ENCODE measurements at places on chromosomes 2 and 18.

DNA sequence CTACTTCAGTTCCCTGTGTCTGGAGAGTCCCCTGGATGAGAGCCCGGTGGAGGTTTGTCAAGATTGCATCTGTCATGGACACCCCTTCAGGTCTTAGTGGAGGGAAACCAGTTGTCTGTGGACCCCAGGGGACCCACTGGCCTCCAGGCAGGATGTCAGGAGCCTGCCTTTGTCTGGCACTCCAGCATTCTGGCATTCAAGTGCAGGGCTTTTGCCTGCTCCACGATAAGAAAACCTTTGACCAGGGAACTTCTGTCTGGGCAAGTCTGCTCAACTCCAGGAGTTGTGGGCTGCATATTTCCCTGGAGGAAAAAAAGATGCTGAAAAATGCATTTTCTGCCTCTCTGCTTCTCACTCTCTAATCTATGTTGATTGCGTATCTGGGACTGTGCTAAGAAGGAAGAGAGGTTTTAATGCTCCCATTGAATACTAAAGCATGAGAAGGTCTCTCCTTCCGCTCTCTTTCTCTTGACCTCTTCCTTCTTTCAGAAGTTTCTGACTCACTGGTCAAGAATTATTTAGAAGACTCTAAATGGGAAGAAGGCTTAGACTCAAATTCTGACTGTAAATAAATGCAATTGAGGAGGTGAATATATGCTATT lies 104.5 kb downstream of the MMADHC start:
- no peak for DNase-seq

DNA sequence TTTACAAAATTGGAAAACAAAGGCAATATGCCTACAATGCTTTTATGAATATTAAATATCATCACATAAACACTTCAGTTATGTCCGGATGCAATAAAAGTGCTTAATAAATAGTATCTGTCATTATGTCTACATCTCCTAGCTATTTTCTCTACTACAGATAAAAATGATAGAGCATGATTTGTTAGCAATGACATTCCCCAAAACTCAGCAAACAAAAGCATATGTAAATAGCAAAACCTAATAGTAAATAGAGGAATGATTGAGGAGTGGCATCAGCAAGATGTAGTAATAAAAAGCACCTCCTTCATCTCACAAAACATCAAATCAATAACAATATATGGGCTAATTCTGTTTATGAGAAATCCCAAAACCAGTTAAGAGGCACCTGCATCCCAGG lies 46.5 kb upstream of the COL5A2 start:
- DNase-seq, result no peak

DNA sequence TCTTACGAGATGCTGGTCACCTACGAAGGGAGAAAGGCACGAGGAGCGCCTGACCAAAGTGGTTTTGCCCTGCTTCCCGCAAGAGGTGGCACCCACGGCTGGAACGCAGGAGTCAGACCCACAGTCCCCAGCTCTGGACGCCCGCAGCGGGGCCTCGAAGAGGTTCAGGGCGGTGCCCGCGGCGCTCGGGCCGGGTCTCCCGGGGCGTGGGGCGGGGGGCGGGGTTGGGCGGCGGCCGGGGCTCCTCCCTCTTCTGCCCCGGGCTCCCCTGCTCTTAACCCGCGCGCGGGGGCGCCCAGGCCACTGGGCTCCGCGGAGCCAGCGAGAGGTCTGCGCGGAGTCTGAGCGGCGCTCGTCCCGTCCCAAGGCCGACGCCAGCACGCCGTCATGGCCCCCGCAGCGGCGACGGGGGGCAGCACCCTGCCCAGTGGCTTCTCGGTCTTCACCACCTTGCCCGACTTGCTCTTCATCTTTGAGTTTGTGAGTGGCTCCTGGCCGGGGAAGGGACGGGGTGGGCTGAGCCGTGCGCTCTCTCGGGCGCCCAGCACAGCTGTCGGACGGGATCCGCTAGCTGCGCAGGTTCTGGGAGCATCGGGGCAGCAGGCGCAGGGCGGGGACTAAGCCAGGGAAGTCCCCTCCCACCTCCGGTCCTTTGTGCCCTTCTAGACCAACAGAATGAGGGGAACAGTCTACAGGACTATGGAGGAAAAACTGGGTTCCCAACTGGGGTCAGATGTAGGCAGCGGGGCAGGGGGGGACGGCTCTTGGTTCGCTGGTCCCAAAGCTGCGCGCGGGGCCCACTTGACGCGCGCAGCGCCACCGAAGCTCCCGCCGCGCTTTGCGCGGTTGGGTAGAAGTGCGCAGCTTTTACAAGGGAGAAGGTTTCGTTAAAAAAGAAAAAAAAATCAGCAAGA lies at the start of gene MAL:
TSS of gene MAL (plus strand) at position 303 of the 914 bp plus-strand sequence. CDS start at position 388, 85 bp downstream.
- DNase-seq, result peak; percentile 72

GRCh38 chr18:55248495-55248894 lies 289.2 kb upstream of the CCDC68 start:
- no peak for DNase-seq

DNA sequence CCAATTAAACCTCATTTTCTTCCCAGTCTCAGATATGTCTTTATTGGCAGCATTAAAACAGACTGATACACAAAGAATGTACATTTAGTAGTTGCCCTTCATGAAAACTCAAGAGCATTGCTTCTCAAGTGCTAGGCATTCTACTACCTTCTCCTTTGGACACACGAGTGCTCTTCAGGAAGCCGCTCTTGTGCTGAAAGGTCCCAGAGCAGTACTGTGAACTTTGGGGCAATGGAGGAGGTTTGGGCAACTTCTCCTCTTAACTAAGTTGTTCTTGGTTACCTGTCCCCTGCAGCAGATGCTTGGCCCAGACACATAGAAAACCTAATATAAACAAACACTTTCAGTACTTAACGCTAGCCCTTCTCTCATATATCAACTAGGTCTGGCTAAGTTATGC lies 362.8 kb downstream of the DPP10 start:
- no peak for DNase-seq

DNA sequence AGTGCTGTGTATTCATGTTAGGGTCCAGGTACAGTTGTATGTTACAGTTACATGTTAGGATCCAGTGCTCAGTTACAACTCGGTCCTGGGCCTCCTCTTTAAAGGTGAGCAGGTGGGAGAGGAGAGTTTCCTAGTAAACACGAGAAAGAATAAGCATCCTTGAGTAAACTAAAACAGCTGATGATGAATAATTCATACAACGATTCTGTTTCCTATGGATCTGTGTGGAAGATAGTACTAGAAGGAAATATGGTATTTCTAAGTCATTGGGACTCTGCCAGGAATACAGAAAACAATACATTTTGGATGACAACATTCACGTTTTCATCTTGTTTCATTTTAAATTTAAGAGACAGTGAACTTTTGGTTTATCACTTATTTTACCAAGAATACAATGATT lies 29.5 kb downstream of the SNTG2 start:
- DNase-seq, result no peak

- no peak for DNase-seq
Measured at GRCh38 chr2:158102446-158102845, 770 bp downstream of the UPP2 start.

GRCh38 chr2:204127238-204127637 lies 190.7 kb downstream of the ICOS start:
- DNase-seq, result no peak

- no peak for DNase-seq
Measured at GRCh38 chr2:19246496-19246895, 111.9 kb downstream of the OSR1 start.

DNA sequence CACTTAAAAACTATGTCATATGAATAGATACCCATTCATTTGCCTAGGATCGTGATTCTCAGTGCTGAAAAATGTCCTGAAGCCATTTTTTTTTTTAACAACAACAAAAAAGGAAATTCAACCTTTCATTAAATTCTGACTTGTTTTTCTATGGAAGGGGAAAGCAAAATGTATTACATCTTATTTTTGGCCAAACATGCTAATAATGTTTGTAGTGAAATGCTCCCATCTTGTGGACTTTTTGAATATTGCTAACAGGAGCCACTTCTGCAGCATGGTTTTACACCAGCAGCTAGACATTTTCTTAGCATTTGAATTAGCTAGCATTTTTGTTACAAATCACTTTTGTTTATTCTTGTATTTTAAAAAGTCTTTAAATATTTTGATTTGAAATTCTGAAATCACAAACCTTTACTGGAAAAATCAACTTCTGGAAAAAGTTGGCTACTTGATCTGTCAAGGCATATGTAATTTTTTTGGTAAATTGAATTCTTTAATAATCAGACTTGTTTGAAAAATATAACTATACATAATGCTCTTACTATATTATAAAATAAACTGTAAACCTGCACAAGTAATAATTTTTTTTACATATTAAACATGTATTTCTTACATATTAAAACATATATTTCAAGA lies 75.8 kb downstream of the KIDINS220 start:
- DNase-seq, result peak; percentile 60

DNA sequence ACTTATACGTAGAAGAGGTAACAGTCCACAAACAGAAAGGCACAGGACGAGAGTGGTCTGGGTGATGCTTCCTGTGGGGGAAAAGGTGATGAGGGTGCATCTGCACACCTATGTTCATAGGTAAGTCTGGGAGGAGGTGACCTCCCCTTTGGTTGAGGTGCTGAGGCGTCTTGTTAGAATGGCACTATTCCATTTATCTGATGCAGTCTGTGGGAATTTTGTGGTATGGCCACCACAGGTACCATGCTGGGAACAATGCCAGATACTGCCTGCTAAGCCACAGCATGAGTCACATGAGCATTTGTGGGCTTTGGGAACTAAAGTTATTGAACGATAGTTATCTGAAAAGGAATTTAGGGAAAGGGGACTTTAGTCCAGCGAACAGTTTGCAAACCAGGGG lies 27.9 kb downstream of the IL37 start:
- no peak for DNase-seq

DNA sequence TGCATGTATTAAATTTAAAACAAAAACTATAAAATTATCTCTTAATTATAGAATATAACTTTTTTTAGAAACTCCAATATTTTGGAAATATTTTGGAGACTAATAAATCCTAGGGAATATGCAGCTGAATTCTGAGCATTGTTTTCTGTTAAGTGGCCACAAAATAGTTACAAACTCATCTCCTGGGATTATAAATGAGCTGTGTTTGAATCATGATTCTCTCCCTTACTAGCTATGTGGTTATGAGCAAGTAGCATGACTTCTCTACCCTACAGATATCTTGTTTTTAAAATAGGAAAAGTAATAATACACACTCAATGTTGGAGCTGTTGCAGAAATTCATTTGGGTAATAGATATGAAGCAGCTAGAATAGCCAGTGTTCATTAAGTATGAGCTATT lies 137.9 kb upstream of the ITGA4 start:
- DNase-seq, result no peak
